Stimulated activated CD8-positive, alpha-beta memory T cell treated with anti-CD3 and anti-CD28 coated beads, Interleukin-15, amount 100 ng/mL, for 48 hours (primary cell): ENCODE measurements at places on chromosomes 7 and 10.

- DNase-seq = no peak
Observed at GRCh38 chr7:38830826-38831225, 78.2 kb downstream of the VPS41 start.

DNA sequence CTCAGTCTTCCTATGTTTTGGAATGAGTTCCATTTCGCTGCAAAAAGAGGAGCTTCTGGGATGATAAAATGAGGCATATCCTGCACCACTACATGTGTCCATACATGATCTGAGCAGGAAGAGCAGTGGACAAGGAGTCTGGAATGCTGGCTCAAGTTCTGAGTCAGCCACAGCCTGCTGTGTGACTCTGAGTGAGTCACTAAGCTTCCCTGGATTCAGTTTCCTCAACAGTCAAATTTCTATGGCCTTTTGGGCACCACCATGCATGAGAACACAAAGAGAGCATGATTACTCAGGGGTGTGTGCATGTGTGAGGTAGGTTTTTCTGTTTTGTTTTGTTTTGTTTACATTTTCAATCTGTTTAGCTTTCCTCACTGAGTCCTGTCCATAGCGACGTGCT, 254.6 kb downstream of the ANKRD30A start:
- no peak for DNase-seq

- DNase-seq = peak; percentile 45
Observed at GRCh38 chr10:74078037-74078436, 72.6 kb downstream of the AP3M1 start.

GRCh38 chr7:65250697-65251395, 122.8 kb upstream of the ZNF92 start:
- no peak for DNase-seq

DNA sequence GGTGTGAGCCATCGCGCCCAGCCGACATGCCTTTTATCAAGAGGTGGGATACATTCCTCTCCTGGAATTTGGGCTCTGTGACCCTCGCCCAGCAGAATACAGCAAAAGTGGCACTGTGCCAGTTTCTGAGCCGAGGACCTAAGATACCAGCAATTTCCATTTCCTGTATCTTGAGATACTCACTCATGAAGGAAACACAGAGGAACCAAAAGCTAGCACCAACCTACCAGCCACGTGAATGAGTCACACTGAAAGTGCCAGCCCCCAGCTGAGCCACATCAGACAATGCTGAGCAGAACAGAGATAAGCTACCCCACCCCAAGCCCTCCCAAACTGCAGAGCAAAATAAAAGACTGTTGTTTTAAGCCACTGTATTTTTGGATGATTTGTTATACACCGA, 56.3 kb downstream of the CACUL1 start:
- peak; percentile 75 for DNase-seq

DNA sequence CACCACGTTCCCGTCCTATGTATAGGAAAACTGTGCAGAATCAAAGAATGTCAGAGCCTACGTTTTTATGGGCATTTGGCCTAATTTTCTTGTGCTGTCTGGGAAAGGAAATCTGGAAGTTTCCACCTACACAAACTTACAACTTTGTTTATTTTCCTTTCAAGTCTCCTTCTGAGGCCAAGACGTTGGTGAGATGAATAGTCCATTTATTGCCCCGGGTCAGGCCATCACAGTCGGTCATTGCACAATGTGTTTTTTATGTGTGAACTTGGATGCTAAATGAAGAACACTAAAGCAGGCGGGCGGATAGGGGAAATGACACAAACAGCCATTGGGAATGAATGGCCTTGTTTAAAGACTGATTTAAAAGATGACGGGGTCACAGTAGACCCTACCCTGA, 38.6 kb downstream of the TRIL start:
- no peak for DNase-seq

DNA sequence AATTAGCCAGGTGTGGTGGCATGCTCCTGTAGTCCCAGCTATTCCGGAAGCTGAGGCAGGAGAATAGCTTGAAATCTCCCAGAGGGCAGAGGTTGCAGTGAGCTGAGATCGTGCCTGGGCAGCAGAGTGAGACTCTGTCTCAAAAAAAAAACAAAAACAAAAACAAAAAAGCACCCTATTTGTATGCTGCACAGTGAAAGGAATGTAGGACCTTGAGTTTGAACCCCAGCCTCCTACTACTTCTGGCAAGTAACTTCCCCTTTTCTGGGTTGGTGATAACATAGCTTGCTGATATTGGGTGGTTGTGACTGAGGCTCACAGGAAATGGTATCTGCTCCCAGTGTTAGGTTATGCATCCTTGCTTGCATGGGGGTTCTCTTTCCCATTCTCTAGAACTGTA, 205.3 kb downstream of the BUB3 start:
- no peak for DNase-seq

GRCh38 chr10:88660598-88660884, 3.7 kb upstream of the LIPF start:
- DNase-seq = no peak
